Hypothalamus (tissue), 51 donors: ENCODE measurements at places on chromosomes 12 and 14.
A peak's percentile ranks its signal among the peaks of the same experiment; 100 is the strongest.

DNA sequence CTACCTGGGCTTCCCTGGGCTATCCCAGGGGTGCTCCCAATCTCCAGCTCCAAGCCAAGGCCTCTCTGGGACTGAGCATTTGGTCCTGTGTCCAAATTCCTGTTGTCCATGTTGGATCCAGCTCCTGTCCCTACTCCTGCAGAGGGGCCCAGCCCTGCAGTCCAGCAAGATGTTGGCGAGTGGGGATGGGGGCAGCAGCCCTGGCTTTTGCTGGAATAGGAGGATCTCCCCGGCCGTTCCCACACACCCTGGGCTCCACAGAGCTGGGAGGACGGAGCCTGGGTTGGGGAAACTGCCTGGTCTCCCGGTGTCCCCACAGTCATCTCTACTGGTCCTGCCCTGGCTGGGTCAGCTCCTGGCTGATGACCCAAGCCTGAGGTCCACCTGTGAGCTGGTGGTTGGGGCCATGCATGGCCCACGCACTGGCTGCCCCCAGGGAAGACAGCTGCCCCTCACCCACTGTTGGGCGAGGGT lies 219.6 kb upstream of the C14orf180 start:
- no peak for DNase-seq

GRCh38 chr12:6285063-6285477 lies 25.4 kb upstream of the PLEKHG6 start:
- DNase-seq = peak; percentile 13

DNA sequence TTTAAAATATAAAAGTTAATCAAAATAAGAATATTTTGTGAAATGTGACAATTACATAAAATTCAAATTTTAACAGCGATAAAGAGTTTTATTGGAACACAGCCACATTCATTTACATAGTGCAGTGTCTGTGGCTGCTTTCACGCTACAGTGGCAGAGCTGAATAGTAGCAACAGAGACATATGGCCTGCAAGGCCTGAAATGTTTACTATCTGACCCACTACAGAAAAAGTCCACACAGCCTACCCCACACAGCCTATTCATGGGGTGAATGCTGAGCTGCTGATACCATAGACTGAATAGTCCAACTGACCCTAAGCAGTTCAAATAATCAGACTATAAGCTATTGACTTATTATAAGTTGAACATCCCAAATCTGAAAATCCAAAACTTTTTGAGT lies 13.2 kb downstream of the GNS start:
- DNase-seq = no peak

- DNase-seq = no peak
Observed at GRCh38 chr12:131795690-131796410, 32.3 kb upstream of the MMP17 start.

GRCh38 chr12:32080435-32080834 lies 26.2 kb upstream of the BICD1 start:
- no peak for DNase-seq

GRCh38 chr12:113203852-113204760 lies 17.2 kb upstream of the TPCN1 start:
- DNase-seq = no peak

DNA sequence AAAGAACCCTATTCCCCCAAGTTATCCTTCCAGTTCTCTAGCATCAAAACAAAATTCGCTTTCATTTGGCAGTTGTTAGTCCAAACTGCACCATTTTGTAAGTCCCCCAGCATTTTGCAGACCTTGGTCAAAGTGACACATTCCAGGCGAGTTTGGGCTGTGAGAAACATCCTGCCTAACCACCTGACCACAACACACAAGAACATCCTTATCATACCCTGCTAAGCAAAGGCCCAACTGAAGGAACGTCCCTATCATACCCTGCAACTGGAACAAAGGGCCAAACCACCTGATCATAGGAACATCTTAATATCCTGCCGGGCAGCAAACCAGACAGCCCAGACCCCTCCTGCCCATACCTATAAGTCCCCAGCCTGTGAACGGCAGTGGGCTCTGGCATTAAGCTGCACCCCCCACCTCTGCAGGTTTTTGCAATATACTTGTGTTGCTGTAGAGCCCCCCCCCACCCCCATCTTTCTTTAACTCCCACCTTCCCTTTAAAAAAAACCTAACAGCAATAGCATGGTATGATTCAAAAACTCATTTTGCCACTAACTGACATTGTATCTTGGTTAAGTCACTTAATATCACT lies 2.7 kb downstream of the PCNX4 start:
- no peak for DNase-seq

- DNase-seq = no peak
Observed at GRCh38 chr14:25110106-25110505, 60.2 kb upstream of the STXBP6 start.

GRCh38 chr12:66032739-66033138 lies 97.8 kb downstream of the LLPH start:
- no peak for DNase-seq

GRCh38 chr14:38137005-38137404 lies 70.7 kb upstream of the SSTR1 start:
- no peak for DNase-seq

- peak; percentile 82 for DNase-seq
Observed at GRCh38 chr12:51009056-51009440, 17.1 kb downstream of the SLC11A2 start.

GRCh38 chr14:51593397-51593796 lies 58.3 kb upstream of the FRMD6 start:
- DNase-seq = no peak

GRCh38 chr12:90543841-90544240 lies 411.1 kb downstream of the CCER1 start:
- DNase-seq = no peak

DNA sequence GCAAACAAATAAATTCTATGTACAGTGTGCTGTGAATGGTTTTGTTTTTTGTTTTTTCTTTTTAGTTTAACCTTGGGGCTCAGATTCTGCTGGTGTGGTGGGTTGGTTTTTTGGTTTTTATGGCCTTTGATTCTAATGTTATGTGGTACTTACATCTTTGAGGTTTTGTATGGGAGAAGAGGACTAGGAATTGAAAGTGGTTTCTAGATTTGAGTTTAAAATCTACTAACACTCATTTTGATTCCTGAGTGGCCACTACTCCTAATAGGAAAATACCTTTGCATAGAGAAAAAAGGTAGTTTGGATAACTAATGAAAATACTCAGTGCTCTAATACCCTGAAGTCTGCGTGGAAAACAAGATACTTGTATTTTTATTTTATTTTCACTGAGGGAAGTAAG lies 137.7 kb downstream of the MON2 start:
- DNase-seq = no peak

DNA sequence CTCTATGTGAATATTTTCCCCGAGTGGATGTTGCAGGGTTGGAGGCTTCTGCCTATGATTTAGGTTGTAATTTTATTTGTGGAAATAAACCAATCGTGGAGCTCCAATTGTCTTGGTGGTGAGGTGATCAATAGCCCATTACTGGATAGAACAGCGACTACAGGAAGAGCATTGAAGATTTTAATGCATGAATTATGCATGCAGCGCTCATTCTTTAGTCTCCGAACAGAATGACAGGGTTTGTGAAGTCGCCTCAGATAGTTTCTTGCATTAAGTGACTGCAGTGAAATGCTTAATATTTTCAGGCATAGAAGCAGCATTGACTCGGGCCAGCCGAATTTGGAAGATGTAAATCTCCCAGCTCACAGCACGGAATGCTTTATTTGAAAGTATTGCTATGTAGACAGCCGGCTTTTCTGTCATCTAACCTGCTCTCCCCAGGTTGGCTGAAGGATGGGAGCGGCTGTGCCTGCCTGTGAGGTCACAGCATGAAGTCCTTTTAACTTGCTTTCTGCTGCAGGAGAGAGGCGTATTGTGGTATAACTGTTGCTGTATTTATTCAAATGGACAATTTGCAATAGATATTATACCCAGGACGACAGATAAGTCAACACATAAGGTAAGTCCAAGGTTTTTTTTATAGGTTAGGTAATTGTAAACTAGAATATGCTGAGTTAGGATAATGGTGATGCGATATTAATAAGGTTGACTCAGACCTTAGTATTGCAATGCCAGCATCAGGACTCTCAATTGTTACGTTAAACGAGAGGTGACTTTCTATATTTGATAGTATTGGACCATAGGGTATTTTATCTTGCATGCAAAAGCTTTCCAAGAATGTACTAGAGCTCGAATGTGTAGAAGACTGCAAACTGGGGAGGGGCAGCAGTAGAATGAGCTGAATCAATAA lies 135.7 kb downstream of the CNTN1 start:
- no peak for DNase-seq

DNA sequence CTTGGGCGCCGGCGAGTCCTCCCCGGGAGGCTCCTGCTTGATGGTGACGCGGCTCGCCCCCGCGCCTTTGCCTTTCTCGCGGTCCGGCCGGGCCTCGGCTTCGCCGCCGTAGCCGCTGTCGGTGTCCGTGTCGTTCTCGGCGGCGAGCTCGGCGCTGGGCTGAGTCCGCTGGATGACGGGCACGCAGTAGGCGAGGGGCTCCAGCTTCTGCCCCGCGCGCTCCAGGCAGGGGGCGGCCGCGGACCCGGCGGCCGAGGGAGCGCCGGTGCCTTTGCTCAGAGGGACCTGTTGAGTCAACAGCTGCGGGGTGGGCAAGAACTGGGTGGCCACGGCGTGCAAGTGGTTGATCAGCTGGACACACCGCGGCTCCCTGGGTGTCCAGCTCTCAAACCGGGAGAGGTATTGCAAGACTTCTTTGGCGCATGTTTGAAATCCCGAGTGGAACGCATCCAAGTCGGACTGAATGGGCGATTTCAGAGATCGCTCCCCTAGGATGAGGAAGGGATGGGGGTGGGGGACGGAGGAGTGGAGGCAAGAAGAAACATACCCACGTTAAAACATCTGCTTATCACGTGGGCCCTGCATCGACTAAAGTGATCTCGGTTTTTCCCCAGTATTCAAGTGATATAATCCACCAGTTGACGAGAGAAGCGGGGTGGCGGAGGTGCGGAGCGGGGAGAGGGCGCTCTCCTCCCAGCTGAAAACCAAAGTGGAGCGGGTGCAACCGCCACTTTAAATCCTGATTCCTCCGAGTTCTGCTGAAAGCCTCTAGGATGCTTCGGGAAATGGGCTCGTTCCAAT lies 2.0 kb downstream of the BHLHE41 start:
- peak; percentile 55 for DNase-seq

- no peak for DNase-seq
Observed at GRCh38 chr14:83711046-83711445, 1818.9 kb upstream of the FLRT2 start.

DNA sequence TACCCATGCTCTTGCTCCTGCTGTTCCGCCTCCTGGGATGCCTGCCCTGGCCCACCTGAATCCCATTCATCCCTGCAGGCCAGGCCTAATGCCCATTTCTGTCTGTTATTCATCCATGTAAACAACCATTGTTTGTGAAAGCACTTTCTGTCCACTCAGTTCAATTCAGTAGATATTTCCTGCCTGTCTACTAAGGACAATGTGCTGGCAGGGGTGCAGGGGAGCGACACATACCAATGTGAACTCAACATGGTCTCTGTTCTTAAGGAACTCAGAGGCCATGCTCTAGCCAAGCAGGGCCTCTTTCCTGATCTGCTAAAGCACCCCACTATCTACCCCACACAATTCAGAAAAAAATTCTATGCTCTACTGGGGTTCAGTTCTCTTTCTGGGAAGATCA lies 88.5 kb upstream of the ZFP36L1 start:
- no peak for DNase-seq

DNA sequence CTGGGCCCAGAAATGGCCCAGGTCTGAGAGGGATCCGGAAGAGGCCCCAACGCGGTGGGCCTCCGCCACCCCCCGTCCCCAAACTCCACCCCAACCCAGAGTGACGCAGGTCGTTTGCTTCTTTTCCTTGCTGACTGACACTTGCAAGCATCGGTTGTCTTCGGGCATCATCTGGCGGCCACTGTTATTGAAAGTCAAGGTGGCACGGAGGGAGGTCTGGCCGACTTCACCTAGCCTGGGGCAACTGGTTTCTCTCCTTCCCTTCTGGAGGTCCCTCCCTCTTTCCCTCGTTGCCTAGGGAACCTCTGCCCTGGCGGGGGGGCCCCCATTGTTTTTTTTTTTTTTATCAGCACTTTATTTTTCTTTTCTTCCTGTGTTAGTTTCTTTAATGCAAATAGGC lies 241.8 kb downstream of the ALG10 start:
- no peak for DNase-seq

- DNase-seq = no peak
Observed at GRCh38 chr12:51798501-51798900, 50.0 kb downstream of the FIGNL2 start.

DNA sequence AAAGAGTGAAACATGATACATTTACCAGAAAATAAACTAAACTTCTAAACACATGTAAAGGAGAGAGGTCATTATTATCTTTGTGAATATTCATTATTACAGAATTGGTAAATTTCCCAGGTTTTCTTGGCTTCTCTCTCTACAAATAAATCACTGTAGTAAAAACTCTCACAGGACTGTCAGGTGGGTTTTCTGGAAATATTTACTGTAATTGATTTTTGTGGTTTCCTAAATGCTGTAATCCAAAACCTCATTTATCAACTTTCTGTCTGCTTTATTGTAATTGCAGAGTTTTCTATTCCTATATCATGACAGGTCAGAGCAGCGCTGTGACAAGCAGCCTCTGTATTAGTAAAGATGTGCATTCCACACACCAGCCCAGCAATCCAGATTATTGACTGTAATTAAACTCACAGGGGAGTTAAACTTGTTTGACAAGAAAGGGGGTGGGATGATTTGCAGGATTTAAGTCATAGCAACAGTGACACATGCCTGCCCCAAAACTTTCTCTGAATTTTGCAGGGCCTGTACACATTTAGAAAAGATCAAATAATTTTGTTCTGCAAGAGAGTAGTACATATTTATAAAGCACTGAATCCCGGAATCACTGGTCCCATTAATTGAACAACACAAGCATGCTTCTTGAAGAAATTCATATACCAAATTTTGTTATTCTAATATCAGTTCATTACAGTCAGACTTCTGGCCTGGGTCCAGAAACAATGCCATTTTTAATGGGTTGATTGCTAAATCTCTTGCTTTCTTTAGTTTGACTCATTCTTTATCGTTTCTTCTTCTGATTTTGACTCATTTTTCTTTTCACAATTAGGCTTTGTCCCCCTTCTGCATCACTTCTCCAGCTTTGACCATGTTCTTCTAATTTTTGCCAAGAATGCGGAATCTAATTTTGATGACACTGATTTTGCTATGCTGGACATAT lies 42.2 kb downstream of the PTPRO start:
- no peak for DNase-seq

GRCh38 chr12:1380171-1380851 lies 214.1 kb downstream of the FBXL14 start:
- no peak for DNase-seq

GRCh38 chr14:34433957-34434356 lies 28.1 kb downstream of the SPTSSA start:
- DNase-seq = no peak

DNA sequence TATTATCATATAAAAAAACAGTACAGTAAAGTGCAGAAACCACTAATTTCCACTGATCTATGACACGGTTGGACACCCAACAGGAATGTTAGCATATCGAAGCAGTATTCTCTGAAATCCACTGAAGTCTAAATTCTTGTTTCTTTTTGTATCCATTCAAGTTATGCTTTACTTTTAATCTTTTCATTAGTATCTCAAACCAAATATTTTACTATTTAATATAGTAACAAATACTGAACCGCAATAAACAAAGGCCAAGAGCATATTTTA lies 41.1 kb downstream of the ATXN2 start:
- DNase-seq = no peak

- no peak for DNase-seq
Observed at GRCh38 chr12:100656141-100656540, 82.7 kb downstream of the GAS2L3 start.

GRCh38 chr14:105290621-105291346 lies 10.0 kb downstream of the BRF1 start:
- DNase-seq = no peak
